ENCODE measurements at places on chromosomes 7 and 10.

- peak; percentile 45 for DNase-seq
Observed at GRCh38 chr10:97640868-97641811, 669 bp downstream of the PI4K2A start.

- no peak for DNase-seq
Observed at GRCh38 chr7:2604608-2605174, 27.1 kb upstream of the TTYH3 start.

DNA sequence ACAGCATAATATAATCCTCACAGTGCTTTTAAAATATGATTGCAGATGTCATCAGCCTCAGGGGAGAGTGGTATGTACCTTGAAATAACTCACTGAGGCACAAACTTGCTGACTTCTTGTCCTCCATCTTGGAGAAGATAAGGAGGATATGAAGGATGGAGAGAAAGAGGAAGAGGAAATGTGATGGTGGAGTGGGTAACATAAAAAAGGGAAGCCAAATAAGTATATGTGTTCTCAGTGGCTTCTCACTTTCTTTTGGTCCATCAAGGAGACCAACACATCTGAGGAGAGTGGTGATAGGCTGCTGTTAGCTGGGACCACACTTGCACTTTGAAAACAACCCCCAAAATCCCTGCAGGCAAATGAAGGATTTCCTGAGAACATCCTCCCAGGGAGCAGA is 21.6 kb upstream of the ZNF37A start:
- DNase-seq, result no peak

- DNase-seq, result no peak
Observed at GRCh38 chr7:157168571-157168970, 29.8 kb downstream of the UBE3C start.

DNA sequence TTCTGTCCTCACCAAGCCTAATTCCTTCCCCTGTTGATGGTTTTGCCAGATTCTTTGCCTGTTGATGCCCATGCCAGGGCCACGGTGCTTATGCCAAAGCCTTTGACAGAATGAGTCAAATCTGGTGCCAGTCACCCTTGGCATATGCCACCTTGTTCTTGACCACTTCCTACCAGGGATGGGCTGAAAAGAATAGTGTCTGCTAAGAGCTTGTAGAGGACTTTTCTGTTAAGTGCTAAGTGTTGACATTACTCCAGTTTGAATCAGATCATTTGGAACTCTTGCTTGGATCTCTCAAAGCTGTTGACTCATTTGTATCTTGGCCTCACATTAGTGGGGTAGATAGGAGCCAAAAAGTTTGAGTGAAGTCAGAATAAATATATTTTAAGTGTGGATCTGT is 661.2 kb downstream of the AUTS2 start:
- peak; percentile 31 for DNase-seq

DNA sequence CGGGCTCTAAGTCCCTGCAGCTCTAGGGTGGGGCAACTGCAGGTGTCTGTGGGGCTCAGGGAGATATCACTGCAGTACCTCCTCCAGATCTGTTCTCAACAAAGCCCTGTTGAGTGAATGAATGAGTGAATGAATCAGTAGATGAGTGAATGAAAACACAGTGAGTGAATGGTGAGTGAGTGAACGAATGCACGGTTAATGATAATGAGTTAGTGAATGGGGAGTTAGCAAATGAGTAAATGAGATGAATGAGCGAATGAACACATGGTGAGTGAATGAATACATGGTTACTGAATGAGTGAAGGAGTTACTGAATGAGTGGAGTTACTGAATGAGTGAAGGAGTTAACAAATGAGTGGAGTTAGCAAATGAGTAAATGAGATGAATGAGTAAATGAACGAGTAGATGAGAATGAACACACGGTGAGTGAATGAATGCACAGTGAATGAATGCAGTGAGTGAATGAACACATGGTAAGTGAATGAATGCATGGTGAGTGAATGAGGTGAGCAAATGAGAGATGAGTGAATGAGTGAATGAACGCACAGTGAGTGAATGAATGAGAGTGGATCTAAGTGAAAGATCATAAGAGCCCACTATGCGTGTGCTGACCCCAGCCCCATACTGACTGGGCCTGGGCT is 34.3 kb downstream of the STK32C start:
- no peak for DNase-seq

DNA sequence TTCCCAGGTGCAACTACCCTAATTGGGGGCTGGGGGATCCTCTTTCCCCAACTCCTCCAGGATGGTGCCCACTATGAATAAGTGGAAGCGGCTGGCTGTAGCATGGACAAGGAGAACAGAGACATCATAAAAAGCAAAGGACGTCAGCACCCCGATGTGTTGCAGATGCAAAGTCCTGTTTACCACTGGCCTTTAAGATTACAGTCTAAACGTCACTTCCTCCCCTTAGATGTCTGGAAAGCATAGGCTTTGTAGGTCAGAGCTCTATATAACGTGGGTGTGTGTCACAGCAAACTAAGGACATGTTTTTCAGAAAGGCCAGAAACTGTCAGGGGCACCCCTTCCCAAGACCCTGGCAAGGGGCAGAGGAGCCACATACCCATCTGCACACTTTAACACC is 7.9 kb downstream of the COBL start:
- DNase-seq, result no peak

DNA sequence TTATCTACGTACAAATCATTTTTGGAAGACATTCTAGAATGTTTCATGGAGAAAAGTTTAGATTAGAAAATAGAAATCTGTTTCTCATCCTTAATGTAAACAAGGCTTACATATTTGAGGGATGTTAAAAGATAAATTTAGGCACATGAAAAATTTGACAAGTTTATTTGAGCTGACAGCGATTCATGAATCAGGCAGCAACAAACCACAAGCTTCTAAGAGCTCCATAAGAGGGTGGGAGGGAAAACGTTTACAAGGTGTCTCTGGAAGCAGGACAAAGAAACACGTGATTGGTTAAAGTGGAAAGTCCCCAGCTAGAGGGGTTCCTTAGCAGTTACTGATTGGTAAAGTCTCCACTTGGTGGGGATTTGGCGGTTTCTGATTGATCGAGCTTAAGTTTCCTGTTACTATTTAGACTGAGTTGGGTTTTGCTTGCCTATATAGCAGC is 228.9 kb upstream of the PITRM1 start:
- DNase-seq, result no peak

DNA sequence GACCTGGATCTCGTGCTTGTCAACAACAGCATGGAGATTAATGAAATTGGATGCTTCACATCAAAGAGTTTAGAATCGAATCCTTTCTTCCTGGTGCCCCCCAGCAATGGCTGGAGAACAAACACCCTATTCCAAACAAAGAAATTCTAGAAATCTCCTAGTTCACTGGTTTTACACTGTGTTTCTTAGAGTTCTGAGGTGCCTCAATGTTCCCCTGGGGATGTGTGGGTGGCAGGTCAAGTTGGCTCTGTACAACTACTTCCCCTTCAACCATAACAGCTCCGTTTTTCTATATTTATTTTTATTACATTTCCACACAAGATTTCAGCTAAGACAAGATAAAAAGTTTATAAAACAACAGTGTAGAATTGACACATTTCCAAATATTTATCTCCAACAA is 22.5 kb downstream of the CH25H start:
- DNase-seq, result no peak

DNA sequence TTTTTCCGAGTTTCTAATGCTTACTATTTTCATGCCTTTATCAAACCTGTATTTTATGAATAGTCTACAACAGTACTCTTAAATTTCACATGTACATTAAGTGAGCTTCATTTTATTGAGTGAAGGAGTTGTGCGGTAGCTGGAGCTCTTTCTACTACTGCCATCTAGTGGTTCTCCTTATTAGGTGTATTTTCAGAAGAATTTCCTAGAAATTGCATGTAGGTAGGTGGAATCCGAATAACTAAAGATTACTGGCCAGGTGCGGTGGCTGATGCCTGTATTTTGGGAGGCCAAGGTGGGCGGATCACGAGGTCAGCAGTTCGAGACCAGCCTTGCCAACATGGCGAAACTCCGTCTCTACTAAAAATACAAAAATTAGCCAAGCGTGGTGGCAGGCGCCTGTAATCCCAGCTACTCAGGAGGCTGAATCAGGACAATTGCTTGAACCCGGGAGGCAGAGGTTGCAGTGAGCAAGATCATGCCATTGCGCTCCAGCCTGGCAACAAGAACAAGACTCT is 38.3 kb downstream of the LRRC72 start:
- peak; percentile 35 for DNase-seq
